Activated CD4-positive, alpha-beta T cell treated with anti-CD3 and anti-CD28 coated beads for 4 hours (primary cell): ENCODE measurements at places on chromosomes 7 and 10.
A peak's percentile ranks its signal among the peaks of the same experiment; 100 is the strongest.

DNA sequence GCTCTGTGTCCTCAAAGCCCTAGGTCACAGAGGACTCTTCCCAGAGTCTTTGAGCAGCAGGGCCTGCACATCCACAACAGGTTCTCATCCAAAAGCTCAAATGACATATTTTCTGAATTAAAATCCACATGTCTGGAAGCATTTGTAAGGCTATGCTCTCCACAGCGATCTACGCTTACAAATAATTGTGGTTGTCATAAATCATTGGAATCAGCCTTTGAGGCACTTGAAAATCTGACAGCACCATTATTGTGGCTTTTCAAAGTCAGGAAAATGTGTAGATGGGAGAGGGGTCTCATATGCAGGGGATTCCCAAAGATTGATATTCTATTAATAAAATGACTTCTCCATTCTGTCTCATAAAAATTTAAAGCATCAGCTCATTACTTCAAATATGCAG lies 16.3 kb downstream of the GPR26 start:
- no peak for DNase-seq

GRCh38 chr10:3510741-3511140 lies 274.3 kb downstream of the KLF6 start:
- DNase-seq, result no peak

DNA sequence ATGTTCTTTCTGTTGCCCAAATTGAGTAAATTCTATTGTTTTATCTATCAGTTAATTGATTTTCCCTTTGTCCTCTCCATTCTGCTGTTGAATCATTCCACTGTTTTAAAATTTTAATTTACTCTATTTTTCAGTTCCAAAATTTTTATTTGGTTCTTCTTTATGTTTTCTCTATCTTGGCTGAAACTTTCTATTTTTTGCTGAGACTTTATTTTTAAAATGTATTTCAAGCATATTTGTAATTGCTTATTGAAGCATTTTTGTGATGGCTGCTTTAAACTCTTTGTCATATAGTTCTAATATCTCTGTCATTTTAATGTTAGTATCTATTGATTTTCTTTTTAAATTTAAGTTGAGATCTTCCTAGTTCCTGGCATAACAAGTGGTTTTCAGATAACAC lies 60.5 kb downstream of the OR13A1 start:
- DNase-seq, result no peak

DNA sequence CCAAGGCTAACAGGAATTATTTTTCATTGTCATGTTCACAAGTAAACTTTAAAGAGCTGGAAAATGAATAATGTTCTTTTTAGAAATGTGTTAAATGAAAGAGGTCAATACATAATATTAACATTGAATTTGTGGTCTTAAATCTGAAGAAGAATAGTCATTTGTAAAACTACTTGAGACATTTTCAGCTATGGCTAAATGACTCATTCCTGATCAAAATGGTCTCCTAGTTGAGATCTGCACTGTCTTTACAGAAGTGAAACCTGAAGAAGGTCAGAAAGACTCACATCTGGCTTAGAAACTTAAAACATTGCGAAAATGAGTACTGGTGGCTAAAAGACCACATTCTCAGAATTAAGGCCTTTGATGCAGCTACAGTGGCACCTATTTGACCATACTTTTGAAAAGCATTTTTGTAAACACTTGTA lies 5.9 kb downstream of the PIK3CG start:
- no peak for DNase-seq

- peak; percentile 43 for DNase-seq
Measured at GRCh38 chr7:144835155-144835611, 670 bp downstream of the TPK1 start.

GRCh38 chr7:112571852-112572607 lies 91.2 kb downstream of the LSMEM1 start:
- DNase-seq, result no peak
